ENCODE measurements at places on chromosomes 6 and 20.
A peak's percentile ranks its signal among the peaks of the same experiment; 100 is the strongest.

GRCh38 chr20:55291261-55291660, 714.1 kb downstream of the CBLN4 start:
- DNase-seq: no peak

- DNase-seq: no peak
Observed at GRCh38 chr6:26179675-26180074, 92.4 kb downstream of the HFE start.

GRCh38 chr6:93822434-93823265, 403.3 kb upstream of the EPHA7 start:
- no peak for DNase-seq

GRCh38 chr6:125528621-125529041, 220.8 kb upstream of the HEY2 start:
- no peak for DNase-seq

DNA sequence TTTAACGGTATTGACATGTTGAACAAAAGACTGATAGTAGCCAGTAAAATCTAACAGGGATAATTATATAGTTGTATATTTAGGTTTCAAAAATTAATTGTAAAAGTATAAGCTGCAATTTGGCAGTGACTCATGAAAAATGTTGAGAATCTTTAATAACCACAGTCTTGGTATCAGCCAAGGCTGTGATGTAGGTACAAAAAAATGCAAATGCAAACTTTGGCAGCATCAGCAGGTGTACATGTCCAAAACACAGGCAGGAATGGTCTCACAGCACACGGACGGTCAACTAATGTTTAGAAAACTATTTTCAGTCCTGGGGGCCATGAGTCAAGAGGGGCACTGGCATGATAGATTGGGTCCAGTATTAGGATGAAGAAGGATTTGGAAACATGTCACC, 58.5 kb upstream of the BEND3 start:
- DNase-seq: no peak

DNA sequence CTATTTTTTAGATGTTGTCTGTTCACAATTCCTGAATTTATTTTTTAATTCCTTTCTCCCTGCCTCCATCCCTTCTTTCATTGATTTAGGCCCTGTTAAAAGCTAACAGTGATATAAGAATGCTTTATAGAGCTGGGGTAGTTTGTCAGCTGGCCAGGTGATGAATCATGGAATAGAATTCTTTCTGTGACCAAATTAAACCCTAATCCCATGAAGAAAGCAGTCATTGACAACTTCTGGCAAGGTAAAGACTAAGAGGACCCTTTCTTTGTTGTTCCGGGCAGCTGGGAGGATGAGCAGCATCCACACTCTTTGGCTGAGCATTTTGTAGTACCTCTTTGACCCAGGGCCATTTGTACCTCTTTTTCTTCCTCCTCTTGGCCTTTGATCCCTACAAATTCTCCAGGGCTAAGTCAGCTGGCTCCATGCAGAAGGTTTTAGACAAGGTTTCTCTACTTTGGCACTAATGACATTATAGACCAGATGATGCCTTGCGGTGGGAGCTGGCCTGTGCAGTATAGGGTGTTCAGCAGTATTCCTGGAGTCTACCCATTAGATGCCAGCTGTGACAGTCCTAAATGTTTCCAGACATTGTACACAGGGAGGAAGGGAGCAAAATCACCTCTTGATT, 102.9 kb downstream of the SLX4IP start:
- no peak for DNase-seq

- no peak for DNase-seq
Observed at GRCh38 chr20:46303176-46303956, 4.9 kb downstream of the CDH22 start.

DNA sequence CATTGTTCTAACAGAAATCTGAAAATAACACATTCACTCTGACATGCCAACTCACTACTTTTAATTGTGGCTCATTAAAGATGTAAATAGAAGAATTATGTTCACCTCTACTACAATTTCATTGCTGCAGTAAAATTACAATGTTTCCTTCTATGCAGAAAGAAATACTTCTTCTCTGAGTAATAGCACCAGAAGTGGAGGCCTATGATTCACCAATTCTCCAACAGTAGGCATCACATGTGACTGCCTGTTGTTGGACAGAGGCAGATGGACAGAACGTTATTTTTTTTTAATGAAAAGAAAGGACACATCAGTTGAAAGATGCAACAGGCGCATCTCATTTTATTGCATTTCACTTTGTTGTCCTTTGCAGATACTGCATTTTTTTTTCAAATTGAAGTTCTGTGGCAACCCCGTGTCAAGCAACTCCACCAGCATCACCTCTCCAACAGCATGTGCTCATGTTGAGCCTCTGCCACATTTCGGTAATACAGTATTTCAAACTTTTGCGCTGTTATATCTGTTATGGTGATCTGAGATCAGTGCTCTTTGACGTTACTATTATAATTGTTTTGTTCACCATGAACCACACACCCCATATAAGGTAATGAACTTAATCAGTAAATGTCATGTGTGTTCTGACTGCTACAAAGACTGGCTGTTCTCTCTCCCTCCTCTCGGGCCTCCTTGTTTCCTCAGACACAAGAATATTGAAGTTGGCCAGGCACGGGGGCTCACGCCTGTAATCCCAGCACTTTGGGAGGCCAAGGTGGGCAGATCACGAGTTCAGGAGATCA, 121.4 kb downstream of the ATXN1 start:
- DNase-seq: no peak

DNA sequence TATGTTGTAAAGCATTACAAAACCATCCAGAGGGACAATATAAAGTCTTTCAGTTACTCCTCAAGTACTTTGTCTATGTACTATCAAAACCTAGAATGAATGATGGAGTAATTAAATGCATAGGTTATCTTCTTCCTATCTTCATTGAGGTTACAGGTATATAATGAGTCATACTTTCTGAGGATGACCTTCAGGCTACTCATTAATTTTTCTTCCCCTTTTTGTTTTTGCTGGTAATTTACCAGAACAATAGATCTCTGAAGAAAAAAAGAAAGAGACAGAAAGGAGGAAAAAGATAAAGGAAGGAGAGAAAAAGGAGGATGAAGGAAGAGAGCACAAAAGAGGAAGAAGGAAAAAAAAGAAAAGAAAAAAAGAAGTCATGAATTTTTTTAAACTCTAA, 398.4 kb downstream of the TBC1D32 start:
- no peak for DNase-seq

- no peak for DNase-seq
Observed at GRCh38 chr6:79718509-79719247, 87.5 kb downstream of the SH3BGRL2 start.

GRCh38 chr20:14477125-14477524, 139.7 kb upstream of the FLRT3 start:
- DNase-seq: no peak

GRCh38 chr6:157036245-157036711, 259.1 kb downstream of the ARID1B start:
- no peak for DNase-seq

DNA sequence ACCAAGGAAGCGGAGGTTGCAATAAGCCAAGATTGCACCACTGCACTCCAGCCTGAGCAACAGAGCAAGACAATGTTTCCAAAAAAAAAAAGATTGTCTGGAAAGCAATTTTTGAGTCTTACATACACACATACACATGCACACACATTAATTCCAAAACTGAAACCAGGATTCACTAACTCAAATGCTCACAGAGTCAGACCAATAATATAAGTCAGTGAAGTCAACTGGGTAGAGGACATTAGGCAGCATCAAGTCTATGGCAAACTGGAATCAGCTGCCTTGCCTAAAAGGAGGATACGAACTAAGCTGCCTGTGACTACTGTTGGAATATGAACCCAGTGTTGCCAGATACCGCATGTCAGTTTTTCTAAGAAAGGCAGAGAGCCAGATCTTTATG, 15.7 kb downstream of the REM1 start:
- no peak for DNase-seq

DNA sequence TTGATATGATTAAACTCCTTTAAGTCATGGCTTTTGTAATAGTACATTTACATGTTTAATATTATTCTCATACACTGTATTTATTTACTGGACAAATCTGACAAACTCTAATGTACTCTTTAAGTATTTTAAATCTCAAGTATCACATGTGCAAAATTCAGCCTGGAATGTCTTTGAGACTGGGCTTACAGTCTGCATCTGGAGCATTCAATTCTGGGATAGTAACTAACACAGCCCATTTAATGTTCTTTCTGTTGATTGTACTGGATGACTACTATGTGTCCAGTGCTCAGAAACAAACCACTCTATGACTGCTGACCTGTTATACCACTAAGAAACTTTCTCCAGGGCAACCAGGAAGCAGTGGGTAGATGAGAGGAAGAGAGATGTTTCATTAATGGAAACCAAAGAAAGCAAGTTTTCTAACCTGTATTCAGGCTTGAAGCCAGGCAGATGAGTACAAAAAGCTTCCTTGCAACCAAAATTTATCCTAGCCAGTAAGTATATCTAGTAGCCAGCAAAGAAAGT, 26.8 kb downstream of the FBXL4 start:
- no peak for DNase-seq

DNA sequence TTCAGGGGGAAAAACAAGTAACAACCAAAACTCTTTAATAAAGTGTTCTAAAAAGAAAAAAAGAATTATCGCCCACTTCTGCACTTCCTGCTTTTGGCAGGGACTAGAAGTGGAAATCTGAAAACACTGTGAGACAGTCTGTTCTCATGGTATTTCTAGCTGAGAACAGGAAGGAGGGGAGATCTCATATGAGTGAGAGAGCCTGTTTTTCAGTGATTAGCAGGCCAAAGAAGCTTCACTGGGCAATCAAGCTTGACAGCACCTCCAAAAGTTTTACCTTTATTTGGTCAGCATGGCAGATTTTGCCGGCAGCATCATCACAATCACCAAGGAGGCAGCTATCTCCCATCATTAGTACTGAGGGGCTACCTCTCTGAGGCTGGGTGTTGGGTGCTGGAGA, 79.5 kb upstream of the ATXN1 start:
- DNase-seq: no peak

DNA sequence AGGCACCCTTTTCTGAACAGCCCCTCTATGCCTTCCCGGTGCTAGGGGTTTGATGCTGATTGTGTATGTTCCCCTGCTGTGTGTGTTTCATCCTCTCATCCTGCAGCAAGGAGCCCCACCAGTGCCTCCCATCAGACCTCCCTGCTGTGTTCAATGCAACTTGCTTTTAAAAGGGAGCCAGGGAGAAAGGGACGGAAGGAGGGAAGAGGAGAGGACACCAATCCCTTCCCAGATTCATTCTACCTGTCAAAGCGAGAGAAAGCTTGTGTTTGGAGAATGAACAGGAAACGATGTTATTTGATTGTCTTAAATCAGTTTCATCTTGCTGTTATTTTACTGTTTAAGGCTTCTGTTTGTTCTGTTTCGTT, 259.2 kb downstream of the ADGB start:
- DNase-seq: no peak

DNA sequence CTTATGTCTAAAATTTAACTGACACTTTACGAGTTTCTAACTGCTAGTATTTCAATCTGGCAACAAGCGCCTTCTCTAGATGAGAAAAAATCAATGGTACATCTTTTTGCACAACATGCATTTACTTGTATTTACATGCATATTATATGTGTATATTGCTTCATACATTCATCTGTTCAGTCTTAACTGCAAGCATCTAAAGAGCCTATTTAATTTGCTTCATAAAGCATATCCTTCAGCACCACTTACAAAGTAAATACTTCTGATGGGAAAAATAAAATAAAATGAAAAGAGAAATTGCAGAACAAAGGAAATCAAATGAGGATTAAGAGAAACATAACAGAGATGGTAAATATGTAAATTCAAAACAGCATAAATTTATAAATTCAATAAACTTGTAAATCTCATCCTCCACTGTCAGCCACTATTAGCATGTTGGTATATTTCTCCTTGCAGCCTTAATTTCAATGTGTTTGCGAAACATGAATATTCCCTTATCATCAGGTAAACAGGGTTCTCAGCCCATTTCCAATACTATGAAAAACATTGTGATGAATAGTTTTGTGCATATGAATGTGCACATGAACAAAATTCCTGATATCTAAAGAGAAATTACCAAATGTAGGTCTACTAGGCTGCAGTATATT, 332.5 kb upstream of the RUNX2 start:
- no peak for DNase-seq

DNA sequence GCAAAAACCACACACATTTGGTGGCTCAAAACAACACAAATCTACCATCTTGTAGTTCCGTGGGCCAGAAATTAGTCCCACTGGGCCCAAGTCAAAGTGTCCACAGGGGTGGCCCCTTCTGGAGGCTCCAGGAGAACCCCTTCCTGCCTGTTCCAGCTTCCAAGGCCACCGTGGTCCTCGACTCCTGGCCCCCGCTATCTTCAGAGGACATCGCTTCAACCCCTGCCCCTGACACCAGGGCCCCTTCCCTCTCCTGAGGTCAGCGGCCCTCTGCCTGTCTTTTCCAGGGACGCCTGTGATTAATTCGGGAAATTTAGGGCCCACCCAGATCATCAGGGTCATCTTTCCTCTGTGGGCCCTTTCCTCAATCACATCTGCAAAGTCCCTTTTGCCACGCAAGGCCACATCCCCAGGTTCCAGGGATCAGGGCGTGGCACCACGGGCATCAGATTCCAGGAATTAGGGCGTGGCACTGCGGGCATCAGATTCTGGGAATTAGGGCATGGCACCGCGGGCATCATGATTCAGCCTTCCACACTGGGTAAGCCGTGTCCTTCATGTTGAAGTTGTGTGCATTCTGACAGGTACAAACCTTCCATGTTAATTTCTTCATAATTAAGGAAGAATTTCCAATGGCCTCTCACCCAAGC, 59.9 kb upstream of the SMOC2 start:
- DNase-seq: no peak

- DNase-seq: no peak
Observed at GRCh38 chr20:44962483-44962882, 2.3 kb upstream of the TOMM34 start.

DNA sequence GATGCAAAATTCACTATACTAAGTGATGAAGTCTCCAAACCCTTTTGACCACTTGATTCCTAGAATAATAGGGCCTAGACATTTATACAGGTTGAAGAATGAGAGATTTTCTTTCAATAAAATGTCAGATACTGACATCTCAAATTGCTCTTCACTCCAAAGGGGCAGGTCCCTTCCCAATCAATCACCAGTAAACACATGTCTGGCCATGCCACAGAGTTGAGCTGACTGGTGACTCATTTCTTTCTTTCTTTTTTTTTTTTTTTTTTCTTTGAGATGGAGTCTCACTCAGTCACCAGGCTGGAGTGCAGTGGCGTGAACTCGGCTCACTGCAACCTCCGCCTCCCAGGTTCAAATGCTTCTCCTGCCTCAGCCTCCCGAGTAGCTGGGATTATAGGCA, 388.6 kb upstream of the BTBD3 start:
- no peak for DNase-seq

GRCh38 chr6:100260584-100260983, 204.1 kb downstream of the SIM1 start:
- DNase-seq: no peak

GRCh38 chr6:35302604-35303241, 5.1 kb downstream of the DEF6 start:
- peak; percentile 91 for DNase-seq

DNA sequence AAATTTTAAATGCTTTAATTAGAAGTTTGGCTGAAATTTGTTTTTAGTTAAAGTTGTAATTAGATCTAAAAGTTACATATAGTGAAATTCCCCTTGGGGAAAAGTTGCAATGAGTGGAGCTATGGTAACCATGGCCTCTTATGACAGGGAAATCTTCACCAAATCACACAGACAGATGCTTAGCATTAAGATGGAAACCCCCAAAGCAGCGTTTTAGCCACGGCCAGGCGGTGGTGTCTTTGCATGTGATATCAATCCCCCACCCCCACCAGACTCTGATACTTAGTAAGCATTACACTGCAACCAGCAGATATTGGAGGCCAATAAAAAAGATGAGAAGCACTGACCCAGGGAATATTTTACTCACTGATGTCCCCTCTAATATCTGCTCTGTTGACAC, 75.7 kb downstream of the REPS1 start:
- no peak for DNase-seq

- peak; percentile 60 for DNase-seq
Observed at GRCh38 chr20:49482621-49483017, at the start of gene KCNB1. Gene KCNB1 (minus strand): TSS chr20:49482668. CDS start chr20:49482480, 188 bp downstream.

Data from DND-41 (cell line).